ENCODE measurements at places on chromosomes 12 and 14.
A peak's percentile ranks its signal among the peaks of the same experiment; 100 is the strongest.

DNA sequence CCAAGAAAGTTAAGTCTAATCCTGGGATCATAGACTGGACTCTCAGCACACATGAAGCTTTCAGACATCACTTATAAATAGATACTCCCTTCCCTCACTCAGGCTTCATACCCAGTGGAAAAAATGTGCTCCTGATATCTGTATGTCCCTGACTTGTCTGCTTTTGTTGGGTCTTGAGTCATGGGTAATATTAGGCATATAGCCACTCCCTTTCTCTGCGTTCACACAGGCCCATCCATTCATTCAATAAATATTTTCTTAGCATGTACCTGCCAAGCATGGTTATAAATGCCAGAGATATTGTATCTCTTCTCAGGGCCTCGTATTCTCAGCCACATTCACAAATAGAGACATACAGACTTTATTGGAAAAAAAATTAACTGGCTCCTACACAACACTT, 43.5 kb downstream of the COX16 start:
- no peak for ATAC-seq

DNA sequence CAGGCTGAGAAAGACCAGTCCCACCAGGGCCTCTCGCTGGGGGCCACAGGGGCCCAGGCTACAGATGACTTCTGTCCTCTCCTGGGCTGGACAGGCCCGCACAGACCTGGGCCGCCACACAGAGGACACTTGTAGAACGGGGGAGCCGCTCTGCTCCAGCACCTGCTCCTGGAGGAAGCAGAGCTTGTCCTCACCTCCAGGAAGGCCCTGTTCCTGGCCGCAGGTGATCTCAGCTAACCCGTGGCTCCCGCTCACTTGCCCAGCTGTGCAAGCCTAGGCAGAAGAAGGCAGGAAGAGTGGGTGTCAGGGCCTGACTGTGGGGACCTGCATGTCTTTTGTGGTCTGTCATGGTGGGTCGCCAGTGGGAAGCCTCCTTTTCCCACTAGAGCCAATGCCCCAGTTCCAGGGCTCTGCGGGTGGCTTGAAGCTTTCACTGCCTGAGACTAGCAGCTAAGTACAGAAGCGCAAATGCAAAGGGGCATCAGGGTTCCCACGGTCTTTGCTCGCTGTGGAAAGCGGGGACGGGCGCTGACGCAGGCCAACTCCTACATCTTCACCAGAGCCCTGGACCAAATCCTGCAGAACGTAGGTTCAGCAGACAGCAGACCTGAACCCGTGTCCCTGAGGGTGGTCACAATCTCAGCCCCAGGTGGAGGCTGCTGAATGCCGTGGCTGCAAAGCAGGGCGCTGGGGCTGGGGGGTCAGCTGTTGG, 8.8 kb upstream of the CEP170B start:
- ATAC-seq = no peak

- no peak for ATAC-seq
These were observed 89.1 kb downstream of the STXBP6 start for GRCh38 chr14:24960816-24961215.

DNA sequence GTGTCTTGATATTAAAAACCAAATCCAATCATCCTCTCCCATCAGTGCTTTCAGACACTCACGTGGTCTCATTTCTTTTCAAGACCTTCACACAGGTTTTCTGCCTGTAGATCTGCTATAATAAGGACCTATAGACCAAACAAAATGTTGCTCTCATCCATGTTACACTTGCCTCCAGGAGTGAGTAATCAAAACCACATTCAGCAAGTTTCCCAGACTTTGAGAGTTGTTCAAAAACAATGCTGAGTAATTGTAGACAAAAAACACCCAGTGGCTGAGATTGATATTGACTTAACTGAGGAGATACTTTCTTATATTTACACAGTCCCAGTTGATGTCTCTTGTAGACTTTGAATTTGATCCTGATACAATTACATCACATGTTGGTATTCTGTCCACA, 383.1 kb downstream of the TMEM132D start:
- no peak for ATAC-seq

DNA sequence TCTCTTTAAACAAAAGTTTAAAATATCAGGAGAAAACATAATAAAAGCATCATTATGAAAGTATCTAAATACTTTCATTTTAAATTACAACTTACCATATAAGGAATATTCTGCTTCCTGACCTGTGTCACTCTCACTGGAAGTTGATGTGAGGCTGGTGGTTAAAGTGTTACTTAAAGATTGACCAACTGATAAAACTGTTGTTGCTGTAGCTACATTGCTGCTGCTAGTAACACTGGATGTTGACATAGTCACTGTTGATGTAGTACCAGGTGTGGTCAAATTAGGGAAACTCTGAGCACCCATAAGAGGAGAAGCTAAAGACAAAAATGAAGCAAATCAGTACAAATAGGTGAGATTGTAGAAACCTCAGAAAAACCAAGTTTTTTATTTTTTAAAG, 79.9 kb downstream of the HECTD1 start:
- ATAC-seq = no peak

DNA sequence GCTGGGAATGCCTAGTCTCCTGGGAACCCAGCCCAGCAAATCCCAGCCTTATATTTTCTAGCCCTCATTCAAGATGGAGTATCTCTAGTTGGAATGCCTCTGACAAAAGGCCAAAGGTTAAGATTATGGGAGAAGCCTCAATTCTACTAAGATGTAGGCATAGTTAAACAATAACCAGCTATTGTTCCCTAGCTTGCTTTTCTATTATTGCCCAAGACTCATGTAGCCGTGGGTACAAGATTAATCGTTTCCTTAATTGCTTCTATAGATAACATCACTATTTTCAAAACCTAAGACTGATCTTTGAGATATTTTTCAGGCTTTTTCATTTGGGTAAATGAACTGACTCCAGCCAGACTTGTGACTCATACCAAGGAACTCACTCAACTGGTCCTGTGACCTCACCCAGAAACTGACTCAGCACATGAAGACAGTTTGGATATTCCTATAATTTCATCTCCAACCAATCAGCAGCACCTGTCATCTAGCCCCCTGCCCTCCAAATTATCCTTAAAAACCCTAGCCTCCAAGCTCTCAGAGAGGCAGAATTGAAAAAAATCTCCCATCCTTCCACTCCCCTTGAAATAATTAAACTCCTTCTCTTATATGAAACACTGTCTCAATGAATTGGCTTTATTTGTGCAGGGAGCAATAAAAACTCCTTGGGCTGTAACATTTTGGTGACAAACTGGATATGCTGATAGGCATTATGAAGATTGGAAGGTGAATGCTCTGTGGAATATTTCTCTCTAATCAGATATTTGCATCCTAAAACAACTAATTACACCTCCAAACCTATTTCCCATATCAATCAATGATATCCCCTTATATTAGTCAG, 589.0 kb downstream of the C12orf50 start:
- no peak for ATAC-seq

DNA sequence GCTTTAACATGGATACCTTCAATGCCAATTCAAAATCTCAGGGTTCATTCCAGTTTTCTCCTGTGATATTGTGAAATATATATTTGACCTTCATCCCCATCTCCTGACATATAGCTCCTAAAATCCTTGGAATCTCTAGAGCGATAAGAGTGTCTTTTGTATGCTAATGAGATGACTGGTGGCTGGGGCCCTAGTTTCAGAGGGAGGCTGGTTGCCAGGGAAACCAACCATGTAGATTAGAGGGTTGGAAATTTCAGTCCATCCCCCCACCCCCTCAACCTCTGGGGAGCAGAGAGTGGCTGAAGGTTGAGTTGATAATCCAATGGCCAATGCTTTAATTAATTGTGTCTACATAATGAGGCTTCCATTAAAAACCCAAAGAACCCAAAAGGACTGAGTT, 59.4 kb downstream of the SDR9C7 start:
- ATAC-seq = no peak

DNA sequence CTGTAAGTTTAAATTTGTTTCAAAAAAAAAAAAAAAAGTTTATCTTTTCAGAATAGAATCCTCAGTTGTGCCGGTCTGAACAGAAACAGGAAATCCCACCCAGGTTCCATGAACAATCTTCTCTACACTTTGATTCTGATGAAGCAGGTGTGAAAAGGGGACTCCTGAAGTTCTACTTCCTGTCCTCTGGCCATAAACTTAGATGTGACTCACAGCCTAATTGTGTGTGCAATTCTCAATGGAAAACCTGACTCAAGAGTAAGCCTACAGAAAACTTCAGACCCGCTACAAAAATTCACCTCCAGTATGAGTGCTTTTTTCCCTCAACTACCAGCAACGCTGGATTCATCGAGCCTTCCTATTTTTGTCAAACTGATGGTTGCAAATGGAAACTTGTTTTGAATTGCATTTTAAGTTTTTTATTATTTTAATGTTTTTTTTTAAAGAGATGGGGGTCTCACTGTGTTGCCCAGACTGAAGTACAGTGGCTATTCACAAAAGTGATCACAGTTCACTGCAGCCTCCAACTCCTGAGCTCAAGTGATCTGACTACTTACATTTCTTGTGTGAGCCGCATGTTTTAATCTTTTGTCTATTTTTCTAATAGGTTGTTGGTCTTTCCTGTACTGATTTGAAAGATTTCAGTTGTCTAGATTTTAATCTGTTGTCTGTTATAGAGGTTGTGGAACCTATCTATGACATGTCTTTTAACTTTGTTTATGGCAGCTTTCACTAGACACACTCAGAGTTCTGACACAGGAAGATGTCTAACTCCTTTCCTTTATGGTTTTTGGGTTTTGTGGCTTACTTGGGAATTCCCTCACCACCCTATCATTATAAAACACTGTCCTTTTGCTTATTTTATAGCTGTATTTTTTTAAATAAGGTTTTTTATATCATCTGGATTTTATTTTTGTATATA, 37.6 kb downstream of the ATG14 start:
- ATAC-seq = no peak

GRCh38 chr14:57244106-57244505, 24.6 kb downstream of the EXOC5 start:
- ATAC-seq = peak; percentile 84

GRCh38 chr14:81529391-81529790, 4.3 kb downstream of the SEL1L start:
- no peak for ATAC-seq

DNA sequence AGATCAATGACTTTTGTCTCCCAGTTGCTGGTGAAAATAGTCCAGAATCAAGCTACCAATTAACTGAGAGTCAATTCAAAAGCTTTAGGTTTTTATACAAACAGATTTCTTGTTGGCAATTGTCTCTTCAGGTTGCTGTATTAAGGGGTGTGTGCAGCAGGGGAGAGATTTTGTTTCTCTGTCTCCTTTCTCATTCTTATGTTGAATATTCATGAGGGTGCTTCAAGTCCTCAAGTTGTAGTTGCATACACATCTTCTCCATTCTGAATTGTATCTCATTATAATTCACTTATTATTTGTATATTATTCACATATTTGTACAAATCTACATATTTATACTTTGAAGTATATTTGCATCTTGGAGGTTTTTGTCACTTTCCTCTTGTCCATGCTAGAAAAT, 126.7 kb upstream of the PTPRQ start:
- ATAC-seq = peak; percentile 54

- ATAC-seq = peak; percentile 67
These were observed 18.2 kb upstream of the SUSD6 start for GRCh38 chr14:69593018-69593677.

GRCh38 chr14:68927089-68927488, 52.0 kb downstream of the ACTN1 start:
- ATAC-seq = no peak

DNA sequence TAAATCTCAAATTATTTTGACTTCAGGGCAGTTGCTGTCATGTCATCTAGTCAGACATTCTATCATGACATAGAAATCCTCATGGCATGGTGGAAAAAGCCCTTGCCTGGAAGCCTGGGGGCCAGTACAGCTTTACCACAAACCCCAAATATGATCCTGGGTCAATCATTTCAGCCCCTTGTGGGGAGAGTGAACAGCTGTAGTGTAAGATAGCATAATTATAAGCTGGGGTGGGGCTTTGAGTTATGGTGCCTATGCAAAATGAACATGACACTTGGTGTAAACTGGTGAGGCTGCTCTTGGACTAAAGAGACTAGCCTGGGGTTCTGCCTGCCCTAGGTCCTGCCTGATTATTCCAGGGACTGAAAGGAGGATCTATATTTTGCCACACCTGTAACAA, 207.7 kb upstream of the DDHD1 start:
- peak; percentile 39 for ATAC-seq

DNA sequence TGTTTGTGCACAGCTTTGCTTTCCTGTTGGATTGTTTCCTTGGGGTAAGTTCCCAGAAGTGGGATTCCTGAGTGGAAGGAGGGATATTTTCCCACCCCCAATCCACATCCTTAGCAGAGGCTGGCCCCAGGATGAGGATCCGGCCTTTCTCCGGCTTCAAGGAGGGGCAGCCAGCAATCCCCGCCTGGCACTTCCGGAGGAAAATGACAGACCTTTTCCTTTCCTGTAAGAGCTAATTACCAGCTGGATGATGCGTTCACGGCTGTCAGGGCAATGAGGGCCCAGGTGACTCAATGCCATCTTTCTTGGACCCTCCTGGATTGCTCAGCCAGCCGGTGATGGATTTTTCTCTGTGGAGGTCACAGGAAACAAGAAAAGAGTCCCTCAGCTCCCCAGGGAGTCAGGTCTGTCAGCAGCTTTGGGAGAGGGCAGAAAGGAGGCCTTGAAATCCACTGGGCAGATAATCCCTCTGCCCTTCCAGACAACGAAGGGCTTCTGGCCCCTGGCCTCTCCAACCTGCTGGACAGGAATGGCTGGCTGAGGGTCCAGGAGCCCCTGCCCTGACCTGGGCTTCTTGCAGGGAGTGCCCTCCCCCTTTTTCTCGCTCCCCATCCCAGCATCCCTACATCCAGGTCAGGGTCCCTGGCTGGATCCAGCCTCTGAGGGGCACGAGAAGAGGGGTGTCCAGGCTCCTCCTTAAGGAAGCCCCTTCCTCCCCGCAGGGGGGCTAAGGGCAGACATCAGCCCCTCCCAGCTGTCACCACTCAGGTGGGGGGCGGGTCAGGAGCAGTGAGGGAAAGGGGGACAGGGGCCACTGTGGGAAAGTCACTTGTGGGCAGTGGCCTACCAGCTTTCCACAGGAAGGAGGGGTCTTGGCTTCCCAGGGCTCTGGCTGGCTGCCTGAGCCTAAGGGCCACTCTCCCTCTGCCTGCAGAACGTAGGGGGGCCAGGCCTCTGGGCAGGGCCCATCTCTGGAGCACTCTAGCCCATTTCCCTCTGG, 16.1 kb upstream of the CCDC85C start:
- ATAC-seq = no peak

- ATAC-seq = no peak
These were observed 773.7 kb downstream of the BCL11B start for GRCh38 chr14:98498019-98498885.

DNA sequence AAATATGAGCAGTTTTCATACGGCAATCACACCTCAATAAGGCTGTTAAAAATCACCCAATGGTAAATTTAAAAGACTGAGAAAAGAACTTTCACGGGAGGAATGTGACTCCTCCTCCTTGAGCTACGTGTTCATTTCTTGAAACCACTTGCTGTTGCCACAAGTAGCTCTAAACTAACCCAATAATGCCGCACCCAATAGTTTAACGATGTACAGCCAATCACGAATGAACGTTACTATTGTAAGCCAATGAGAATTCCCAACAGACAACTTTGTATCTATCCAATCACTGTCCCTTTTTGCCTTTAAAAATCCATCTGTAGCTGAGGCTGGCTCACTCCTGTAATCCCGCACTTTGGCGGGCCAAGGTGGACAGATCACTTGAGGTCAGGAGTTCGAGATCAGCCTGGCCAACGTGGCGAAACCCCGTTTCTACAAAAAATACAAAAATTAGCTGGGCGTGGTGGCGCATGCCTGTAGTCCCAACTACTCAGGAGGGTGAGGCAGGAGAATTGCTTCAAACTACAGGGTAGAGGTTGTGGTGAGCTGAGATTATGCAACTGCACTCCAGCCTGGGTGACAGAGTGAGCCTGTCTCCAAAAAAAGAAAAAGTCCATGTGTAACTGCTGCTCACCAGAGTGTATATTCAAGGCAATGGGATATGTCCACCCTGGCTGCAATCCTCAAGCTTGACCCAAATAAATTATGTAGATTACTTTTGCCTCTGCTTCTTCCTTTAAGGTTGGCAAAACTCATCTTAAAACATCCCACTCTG, 24.4 kb upstream of the BTBD6 start:
- ATAC-seq = no peak
